Activated CD4-positive, alpha-beta memory T cell treated with anti-CD3 and anti-CD28 coated beads, Interleukin-2, amount 10 ng/mL, durations not matched to agents 7 days and 5 days (primary cell): ENCODE measurements at places on chromosomes 7 and 10. TPM values are rescaled to one million over a fixed set of nuclear protein-coding genes. Genes with fewer than 3 reads are reported as not detected.

- DNase-seq = no peak
Measured at GRCh38 chr7:35263396-35263795, 9.5 kb upstream of the TBX20 start.

DNA sequence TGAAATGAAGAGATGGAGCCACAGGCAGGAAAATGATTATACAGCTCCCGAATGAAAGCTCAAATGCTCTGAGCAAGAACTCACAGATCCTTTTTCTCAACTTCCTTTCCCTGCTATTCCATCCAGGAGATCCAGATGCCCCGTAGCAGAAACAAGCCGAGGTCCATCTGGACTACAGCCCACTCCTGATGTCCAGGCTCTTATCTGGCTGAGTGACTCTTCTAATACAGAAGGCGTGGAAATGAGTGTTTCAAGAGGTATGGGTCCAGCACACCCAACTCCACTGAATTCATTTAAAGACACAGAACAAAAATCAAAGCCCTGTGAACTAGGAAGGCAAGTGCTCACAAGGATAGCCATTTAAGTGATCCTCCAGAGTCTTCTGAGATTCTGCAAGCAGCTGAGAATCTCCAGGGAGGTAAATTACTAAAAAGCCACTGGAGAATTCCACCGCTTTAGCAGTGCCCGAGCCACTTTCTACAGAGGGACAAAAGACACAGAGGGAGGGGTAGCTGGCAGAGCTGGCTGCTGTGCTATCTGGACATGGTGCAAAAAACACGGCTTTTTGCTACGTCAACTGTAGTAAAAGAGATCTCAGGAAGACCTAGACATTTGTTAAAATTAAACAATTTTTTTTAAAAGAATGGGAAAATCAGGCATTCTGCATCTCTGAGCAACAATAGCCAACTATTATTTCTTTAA lies 24.5 kb downstream of the FAM171A1 start:
- no peak for DNase-seq

DNA sequence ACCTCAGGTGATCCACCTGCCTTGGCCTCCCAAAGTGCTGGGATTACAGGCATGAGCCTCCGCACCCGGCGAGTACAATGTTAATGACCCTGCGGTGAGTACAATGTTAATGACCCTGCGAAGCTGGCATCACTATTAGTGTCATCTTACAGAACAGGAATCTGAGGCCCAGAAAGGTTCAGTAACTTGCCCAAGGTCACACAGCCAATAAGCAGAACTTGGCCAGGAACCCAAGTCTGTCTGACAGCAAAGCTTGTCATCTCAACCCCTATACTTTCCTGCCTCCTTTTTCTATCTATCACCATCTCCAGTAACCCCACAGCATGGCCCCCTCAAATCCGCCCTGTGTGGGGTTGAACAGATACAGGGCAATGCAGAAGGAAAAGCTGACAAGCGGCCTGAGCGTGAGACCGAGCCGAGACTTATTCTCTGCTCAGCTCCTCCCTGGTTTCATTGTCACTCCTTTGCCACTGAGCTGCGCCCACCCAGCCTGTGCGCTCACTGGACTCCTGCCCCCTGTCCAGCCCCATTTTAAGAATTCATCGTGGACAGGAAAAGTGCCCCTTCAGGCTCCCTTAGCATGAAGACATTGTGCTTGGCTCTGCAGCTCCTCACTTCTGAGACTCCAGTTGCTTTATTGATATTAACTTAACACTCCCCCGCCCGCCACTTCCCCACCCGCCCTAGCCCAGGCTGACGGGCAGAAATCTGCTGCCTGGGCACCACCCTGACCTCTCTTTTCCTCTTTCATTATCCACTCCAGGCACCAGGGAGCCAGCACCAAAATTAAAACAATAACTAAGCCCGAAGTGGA lies 58.1 kb upstream of the LBX1 start:
- DNase-seq = no peak

DNA sequence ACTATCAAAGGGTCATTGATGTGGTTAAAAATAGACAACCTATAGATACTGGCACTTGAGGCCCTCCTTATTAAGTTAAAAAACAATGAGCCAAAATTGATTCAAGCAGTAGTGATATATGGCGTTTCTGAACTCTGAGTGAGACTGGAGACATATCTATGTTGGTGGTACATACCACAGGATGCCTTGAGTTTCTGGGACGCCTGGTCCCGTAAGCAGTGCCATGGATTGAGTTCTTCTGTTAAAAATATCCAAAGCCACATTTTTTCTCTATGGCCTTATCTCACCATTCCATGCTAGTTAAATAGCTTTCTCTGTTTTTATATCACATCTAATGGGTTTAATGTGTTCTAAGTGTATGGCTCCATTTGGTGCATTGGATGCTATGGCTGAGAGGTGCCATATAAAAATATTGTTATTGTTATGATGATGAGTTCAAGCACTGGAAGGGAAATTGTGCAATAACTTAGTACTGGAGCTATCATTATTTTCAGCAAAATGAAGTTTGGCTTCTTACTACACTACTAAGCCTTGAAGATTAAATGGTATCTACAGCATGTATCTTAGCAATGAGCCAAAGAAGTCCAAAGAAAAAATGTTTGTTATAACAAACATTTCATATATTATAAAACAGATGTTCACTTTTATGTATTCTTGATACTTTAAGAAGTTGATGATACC lies 713.9 kb downstream of the SUGCT start:
- DNase-seq = no peak

GRCh38 chr10:113933894-113934532 lies 79.6 kb downstream of the NHLRC2 start:
- DNase-seq = no peak

The CDH23 gene
- 1.3 TPM for total RNA-seq

- DNase-seq = no peak
Measured at GRCh38 chr10:35638101-35638500, 4.0 kb downstream of the FZD8 start.

The CAV1 gene
- 0.38 TPM for total RNA-seq

The NPSR1 gene
- total RNA-seq = not detected

DNA sequence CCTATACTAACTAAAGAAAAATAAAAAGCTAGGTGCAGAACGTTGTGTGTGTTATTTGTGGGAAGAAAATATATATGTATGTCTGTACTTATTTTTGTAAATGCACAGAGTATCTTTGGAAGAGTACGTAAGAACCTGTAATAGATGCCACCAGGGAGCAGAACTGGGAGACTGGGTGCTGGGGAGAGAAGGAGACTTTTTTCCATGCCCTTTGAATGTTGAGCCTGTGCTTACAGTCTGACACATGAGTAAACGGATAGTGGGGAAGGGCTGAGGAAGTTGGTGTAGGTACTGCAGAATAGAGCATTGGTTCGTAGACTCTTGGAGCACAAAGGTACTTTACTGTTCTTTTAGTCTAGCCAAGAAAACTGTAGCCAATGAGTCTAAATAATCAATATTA lies 1.3 kb upstream of the SCRN1 start:
- no peak for DNase-seq

DNA sequence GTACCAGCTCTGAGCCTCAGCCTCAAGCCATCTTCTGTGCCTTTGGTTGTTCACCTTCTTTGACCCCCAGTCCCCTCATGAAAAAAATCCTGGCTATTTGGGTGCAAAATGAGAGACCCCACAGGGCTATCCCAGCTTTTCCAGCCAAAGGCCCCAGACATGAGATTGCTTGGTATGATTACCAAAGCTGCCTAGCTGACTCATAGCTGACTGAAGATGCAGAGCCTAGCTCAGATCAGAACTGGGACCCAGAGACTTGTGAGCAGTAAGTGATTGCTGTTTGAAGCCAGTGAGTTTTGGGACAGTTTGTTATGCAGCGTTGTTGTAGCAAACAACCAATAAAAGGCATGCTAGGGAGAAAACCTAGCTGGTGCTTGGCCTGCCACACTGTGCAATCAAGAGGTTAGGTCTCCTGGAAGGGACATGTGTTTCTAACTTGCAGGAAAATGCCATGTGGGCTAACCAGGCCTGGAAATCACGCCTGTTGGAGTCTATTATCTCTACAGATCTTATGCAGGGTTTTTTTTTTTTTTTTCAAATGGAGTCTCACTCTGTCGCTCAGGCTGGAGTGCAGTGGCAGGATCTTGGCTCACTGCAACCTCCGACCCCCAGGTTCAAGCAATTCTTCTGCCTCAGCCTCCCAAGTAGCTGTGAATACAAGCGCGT lies 48.0 kb upstream of the DAGLB start:
- DNase-seq = no peak

The ABCA13 gene
- total RNA-seq = not detected

DNA sequence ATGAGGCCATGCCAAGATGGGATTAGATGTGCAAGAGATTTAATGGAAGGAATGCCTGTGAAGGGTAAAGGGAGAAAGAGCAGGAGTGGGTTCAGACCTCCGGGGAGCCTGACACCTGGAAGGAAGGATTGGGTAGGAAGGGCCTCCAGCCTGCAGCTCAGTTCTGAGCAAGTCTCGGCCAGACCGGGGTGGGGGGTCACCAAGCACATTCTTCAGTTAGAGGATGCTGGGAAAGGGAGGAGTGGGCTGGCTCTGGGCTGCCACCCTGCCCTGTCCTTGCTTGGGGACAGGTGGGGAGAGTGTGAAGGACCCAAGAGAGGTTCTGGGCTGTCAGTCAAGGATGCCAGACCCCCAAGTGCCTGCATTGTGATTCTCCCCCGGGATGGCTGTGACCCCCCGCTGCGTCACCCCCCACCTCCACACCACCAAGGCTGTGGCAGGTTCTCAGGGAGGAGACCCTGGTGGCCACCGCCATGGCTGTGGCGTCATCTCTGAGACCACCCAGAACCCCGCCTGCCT lies 16.5 kb upstream of the PRKAG2 start:
- DNase-seq = no peak

The CTAGE6 gene
- 3.0 TPM for total RNA-seq

GRCh38 chr7:16944936-16945335 lies 63.2 kb upstream of the AGR3 start:
- no peak for DNase-seq

The TAS2R5 gene
- total RNA-seq = 1.5 TPM

The OR2A1 gene
- 0.05 TPM for total RNA-seq

The TMEM168 gene
- 19.5 TPM for total RNA-seq

The TSPAN33 gene
- total RNA-seq = 0.48 TPM

GRCh38 chr10:100448951-100449350 lies 13.9 kb upstream of the WNT8B start:
- no peak for DNase-seq

GRCh38 chr7:99666013-99666395 lies 13.8 kb downstream of the CYP3A5 start:
- no peak for DNase-seq

The CLCN1 gene
- total RNA-seq = not detected

- no peak for DNase-seq
Measured at GRCh38 chr10:47286116-47286505, 13.9 kb upstream of the GDF10 start.

DNA sequence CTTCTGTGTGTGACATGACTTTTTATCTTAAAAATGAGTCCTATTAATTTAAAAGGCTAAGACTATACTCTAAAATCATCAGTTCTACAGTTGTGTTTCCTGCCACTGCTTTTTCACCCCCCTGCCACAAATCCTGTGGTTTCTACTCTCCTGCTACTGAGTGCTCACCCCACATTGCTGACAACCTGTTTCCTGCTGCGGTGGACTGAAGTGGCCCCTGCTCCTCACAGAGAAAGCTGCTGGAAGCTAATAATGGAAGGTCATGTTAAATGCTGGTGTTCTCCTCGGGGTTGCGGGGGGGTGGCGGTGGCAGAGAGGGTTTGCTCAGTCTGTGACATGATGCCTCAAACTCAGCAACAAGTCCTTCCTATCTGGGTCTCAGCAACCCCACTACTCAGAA lies 113.2 kb upstream of the INHBA start:
- peak; percentile 57 for DNase-seq

The EN2 gene
- not detected for total RNA-seq

DNA sequence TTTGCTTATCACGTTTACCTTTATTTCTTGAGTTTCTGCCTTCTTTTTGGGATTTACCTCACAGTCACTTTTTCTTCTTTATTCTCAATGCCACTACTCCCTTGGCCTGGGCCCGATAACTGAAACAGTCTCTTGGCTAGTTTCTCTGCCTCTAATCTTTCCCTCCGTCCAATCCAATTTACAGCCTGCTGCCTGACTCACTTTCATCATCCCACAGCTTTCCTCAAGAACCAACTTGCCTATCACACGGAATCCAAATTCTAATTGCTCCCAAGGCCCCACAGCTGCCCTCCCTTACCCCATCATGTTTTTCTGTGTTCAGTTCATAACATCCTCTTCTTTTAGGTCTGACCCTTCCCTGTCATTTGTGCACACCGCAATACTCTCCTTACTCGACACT lies 121.4 kb downstream of the HIPK2 start:
- DNase-seq = no peak

DNA sequence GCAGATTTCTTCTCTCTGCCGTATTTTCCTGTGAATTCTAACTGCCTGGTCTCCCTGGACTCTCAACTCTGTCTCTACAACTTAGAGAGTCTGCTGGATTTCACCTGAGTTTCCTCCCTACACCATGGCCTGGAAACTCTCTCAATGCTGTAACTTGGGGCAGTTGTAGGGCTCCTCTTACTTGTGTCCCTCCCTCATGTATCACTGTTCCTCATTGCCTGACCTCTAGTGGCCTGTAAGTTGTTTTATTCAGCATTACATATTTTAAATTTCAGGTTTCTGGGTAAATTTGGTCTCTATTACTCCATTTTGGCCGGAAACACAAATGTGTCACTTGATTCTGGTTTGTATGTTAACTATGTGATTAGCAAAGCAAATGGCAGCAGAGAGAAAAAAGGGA lies 70.9 kb downstream of the DYNC1I1 start:
- no peak for DNase-seq

The ZNF212 gene
- total RNA-seq = 14.5 TPM

The WDR86 gene
- 0.50 TPM for total RNA-seq

DNA sequence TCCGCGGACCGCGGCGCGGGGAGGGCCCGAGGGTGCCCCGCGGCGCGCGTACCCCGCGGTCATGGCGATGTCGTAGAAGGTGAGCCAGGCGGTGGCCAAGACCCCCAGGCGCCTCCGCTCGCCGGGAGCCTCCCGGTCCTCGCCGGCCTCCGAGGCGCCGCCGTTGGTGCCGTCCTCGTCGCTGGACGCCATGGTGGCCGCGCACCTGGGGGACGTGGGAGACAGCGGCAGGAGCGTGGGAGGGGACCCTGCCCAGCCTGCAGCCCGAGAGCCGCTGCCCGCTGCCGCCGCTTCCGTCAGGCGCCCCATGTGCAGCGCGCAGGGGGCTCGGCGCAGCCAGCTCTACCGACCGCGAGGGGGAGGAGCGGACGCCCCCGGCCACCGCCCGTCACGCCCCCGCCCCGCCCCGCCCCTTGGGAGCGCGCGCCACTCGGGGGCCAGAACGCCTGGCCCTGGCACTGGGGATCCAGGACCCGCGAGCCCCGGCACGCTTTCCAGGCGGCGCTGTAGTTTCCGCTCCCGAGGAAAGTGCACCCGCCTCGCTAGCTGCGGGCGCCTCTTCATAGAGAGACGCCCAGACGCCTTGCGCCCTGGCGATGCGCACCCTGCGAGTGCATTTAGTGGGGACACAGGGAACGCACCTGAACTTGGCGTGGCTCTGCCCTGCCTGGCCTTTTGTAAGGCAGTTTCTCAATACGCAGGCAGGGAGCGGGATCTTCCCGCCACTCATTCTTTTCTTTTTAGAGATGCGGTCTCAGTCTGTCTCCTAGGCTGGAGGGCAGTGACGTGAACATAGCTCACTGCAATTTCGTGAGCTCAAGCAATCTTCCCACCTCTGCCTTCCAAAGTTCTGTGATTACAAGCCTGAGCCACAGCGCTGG lies at the start of gene HACD1:
Gene HACD1 (minus strand): TSS at position 344 of the 881 bp plus-strand sequence. CDS start 35 bp downstream, at position 309.
- DNase-seq = peak; percentile 64

GRCh38 chr10:3478153-3478552 lies 305.6 kb upstream of the PITRM1 start:
- no peak for DNase-seq

- no peak for DNase-seq
Measured at GRCh38 chr10:121601458-121601857, 3.2 kb upstream of the FGFR2 start.

The SORBS1 gene
- total RNA-seq = 0.90 TPM

- peak; percentile 15 for DNase-seq
Measured at GRCh38 chr10:104334965-104335650, 3.2 kb downstream of the ITPRIP start.
